WTC11 (cell line): ENCODE measurements at places on chromosomes 2 and 18.

- peak; percentile 23 for DNase-seq
Measured at GRCh38 chr2:184597571-184597991, 748 bp upstream of the ZNF804A start.

DNA sequence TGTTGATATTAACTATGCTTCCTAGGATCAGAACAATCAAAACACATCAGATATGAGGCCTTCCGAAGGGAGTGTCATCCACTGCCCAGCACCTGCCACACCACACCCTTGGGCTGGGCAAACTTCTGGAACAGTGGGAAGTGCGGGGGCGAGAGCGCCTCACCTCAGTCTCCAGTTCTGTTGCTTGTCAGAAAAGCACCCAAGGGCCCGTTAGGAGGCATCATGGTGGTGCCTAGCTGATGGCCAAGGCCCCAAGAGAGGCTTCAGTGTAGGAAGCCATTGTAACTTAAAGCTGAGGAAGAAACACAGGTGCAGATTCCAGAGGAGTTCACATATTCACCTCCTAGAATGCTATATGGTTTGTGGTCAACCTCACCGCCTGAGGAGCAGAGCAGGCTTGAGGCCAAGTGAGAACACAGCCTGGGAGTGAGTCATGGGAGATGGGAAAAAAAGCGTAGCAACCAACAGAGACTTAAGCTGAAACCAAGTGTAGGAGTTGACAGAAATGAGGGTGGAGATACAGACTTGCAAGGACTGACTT is 85.1 kb upstream of the ATL2 start:
- DNase-seq: no peak

GRCh38 chr2:27756544-27757498 is 14.7 kb upstream of the MRPL33 start:
- DNase-seq: no peak

- no peak for DNase-seq
Measured at GRCh38 chr18:48775372-48776155, 175.2 kb downstream of the SMAD7 start.

DNA sequence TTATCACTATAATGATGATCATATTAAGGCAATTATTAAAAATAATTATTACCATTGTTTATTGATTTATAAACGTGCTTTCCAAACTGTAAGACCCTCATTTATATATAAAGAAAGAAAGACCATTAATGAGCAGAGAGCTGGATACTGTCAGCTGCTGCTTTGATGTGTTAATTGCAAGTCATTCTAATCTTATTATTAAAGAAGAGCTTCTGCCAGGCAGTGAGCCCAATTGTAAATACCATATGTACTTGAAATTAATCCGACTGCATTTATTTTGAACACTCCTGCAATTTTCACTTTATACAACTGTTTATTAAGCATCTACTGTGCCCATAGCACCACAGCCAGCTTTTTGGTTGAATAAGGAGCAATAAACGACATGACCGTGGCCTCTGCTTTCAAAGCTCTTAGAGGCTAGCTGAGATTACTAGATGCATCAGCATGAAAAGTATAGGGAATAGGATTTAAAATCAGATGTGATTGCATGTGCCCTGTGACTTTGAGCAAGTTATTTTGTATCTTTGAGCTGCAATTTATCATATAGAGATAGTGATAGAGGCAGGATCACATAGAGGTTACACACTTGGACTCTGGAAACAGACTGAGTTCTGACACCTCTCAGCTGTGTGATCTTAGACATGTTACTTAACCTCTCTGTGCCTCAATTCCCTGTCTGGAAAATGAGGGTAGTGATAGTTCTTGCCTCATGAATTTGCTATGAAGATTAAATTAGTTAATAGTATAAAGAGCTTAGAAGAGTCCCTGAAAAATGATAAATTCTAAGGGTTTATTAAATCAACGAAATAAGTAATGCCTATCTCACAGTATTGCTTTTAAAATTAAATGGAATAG is 83.4 kb downstream of the MYCN start:
- DNase-seq: no peak

GRCh38 chr2:203763241-203763937 is 57.0 kb downstream of the CD28 start:
- DNase-seq: no peak

- no peak for DNase-seq
Measured at GRCh38 chr2:84963692-84964405, 7.1 kb upstream of the KCMF1 start.

GRCh38 chr2:8304821-8305766 is 376.8 kb upstream of the ID2 start:
- no peak for DNase-seq

DNA sequence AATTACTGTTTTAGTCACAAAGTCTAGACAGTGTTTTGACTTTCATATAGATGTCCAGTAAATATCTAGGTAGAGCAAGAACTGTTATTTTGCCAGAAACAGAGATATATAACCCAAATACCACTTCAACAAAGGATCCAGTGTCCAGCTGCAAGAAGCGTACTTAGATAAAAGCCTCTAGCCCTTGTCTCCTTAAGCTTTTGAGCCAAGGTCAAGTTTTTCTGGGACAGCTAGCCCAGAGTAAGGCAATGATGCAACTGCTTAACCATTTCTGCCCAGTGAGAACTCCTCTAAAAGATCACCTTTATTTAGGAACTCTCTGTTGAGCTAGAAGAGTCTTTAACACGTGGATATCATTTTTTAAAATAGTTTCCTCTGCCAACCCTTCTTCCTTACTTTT is 1424.9 kb upstream of the NXPH2 start:
- DNase-seq: no peak

- DNase-seq: no peak
Measured at GRCh38 chr2:26725521-26725820, 32.9 kb downstream of the KCNK3 start.

DNA sequence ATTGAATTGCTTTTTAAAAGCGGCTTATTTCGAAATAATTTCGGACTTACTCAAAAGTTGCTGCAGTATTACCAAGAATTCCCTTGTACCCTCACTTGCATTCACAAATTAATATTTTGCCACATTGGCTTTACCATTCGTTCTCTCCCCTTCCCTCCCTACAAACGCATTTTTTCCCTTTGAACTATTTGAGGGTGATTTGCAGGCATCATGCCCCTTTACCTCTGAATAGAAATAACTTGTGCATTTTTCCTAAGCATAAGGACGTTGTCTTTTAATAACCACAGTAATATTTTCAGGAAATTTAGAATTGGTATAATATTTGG is 608 bp downstream of the CCDC138 start:
- DNase-seq: no peak

GRCh38 chr2:232874677-232875223 is 4.7 kb downstream of the SNORC start:
- DNase-seq: no peak

GRCh38 chr2:77190721-77191346 is 331.3 kb downstream of the LRRTM4 start:
- DNase-seq: no peak

- no peak for DNase-seq
Measured at GRCh38 chr2:170155022-170155722, 22.8 kb upstream of the MYO3B start.

- DNase-seq: no peak
Measured at GRCh38 chr2:134190062-134190806, 63.6 kb upstream of the MGAT5 start.

DNA sequence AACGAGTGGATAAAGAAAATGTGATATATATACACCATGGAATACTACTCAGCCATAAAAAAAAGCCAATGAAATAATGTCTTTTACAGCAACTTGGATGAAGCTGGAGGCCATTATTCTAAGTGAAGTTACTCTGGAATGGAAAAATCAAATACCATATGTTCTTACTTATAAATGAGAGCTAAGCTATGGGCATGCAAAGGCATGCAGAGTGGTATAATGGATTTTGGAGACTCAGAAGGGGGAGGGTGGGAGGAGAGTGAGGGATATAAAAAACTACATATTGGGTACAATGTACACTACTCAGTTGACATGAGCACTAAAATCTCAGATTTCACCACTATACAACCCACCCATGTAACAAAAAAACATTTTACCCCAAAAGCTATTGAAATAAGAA is 1.7 kb upstream of the MSGN1 start:
- no peak for DNase-seq

- no peak for DNase-seq
Measured at GRCh38 chr2:230575642-230576324, 136.9 kb upstream of the CAB39 start.

GRCh38 chr2:30365201-30365600 is 81.8 kb upstream of the LCLAT1 start:
- no peak for DNase-seq

GRCh38 chr2:204835786-204836185 is 290.5 kb downstream of the PARD3B start:
- no peak for DNase-seq
